ENCODE measurements at places on chromosomes 7 and 10.
A peak's percentile ranks its signal among the peaks of the same experiment; 100 is the strongest.

DNA sequence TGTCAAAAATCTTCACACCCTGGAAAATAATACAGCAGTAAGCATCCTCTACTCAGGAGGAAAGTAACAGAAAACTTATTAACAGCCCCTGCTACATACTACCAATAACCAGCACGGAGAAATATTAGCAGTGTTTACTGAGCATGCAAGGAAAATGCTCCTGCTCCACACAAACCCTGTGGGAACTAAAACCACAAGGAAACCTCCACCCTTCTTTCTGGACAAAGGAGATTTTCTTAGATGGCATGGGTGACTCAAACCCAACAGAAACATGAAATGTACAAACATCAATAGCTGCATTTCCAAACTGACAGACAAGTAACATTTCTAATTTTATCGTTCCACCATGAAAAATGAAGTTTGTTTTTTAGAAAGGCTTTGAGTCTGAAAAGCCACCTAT, 113.4 kb downstream of the VPS41 start:
- no peaks in the 10 kb centered on the region for H3K27me3 ChIP-seq
- no peak overlapping the region for H3K4me3 ChIP-seq
- H3K36me3 ChIP-seq = peaks cover 10% of the 10 kb centered on the region
- H3K27ac ChIP-seq = no peak overlapping the region
- no peaks in the 10 kb centered on the region for H3K4me1 ChIP-seq

DNA sequence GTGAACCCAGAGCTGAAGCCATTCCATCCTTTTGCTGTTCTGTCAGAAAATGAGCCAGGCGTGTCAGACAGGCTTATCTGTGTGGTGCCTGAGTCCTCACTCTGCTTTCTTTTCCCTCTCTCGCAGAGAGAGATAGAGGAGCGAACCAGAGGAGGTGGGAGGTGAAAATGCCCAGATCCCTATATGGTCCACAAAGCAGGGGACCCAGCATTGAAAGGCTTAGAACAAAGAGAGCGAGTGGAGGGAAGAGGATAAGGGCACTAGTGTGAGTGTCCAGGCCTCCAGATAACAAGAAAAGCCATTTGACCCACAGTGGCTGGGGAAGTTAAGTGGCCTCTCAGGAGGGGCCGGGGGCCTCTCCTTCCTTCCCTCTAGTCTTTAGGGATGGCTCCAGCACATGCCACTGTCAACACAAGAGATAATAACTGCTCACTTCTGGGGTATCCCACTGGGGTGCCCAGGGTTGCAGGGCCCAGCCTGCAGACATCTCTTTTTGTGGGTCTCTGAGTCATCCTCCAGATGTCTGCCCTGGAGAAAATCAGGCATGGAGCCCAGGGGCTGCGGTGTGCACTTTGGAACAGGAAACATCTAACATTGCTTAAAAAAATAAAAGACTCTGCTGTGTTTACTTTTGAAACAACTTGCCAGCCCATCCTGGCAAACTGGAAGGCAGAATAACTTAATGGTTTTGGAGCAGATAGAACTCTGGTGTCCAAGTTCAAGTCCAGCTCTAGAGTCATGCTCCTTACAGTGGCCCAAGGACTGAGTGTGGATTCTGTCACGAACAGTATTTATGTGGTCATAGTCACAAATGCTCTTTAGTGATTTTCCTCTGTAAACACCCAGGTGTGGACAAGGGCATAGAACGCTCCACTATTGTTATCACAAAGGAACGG, 189.5 kb downstream of the CXCL12 start:
- H3K4me3 ChIP-seq = no peak overlapping the region
- peaks cover 26% of the 10 kb centered on the region for H3K27me3 ChIP-seq
- H3K36me3 ChIP-seq = no peaks in the 10 kb centered on the region

DNA sequence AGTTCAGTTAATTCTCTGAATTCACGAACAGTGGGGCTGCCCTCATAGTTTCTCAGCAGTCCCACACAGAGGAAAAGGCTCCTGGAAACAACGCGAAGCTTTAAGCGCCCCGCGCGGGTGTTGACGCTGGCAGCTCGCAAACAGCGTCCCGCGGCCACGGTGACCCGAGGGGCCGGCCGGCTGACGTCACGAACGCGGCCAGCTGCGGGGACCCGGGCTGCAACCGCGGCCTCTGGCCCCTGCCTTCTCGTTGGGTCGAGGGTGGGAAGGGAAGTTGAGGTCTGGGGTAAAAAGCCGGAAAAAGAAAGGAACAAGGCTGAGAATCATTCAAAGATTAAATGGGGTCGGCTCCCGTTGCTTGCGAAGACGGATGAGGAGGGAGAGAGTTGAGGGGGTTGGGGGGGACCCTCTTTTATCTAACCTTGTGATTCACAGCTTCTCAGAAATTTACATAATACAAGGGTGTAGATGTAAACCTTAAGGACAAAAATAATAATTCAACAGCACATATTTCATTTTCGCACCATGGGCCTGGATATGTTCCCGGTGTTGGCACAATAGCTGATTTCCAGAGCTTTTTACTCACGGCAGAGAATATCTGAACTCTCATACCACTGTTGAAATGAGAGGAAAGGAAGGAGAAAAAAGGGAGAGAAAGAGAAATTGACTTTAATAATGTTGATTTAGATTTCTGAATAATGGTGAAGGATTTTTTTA, 7.3 kb upstream of the FEZF1 start:
- H3K36me3 ChIP-seq = no peaks in the 10 kb centered on the region
- peaks cover 46% of the 10 kb centered on the region for H3K27me3 ChIP-seq
- DNase-seq = no peak
- no peak overlapping the region for H3K4me3 ChIP-seq

- H3K4me1 ChIP-seq = no peaks in the 10 kb centered on the region
- DNase-seq = no peak
- peaks cover 11% of the 10 kb centered on the region for H3K27me3 ChIP-seq
- no peaks in the 10 kb centered on the region for H3K36me3 ChIP-seq
These were observed 13.6 kb upstream of the SVIL start for GRCh38 chr10:29648114-29648982.

DNA sequence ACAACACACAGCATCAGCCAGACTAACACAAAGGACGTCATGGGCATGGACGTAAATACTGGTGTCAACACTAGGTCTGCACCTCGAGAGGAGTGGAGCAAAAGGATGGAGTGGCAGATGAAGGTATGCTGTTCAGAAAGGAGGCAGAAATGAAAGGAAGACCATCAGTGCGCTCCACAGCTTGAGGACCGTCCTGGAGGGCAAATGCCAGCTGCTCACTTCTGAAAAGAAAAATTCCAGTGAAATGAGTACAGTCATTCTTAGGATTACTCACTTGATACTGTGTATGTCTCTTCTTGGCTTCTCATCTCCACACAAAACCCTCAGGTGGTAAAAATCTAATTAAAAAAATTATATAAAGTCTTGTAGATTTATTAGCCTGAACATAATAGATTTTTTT, 44.8 kb downstream of the EGFR start:
- H3K4me1 ChIP-seq = no peaks in the 10 kb centered on the region
- H3K27me3 ChIP-seq = peaks cover 3% of the 10 kb centered on the region
- DNase-seq = no peak

DNA sequence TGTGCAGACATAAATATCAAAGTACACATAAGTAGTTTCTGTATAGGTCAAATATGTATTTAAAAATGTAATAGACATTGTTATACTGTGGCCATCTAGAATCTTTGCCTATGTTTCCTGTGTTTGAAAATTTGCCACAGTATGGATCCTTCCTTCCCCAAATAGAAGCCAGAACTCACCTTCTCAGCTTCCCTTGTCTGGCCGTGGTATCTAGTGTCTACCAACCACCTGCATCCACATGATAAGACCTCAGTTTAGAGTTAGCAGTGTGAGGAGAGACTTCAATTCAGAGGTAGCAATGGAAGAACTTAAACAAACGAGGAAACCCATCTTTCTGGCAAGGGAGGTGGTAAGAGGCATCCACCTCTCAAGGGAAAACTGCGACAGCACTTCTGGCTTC, 4.9 kb downstream of the TRDMT1 start:
- H3K36me3 ChIP-seq = no peaks in the 10 kb centered on the region
- H3K4me3 ChIP-seq = no peak overlapping the region
- no peaks in the 10 kb centered on the region for H3K27me3 ChIP-seq
- peak overlapping the region; percentile 53 for H3K27ac ChIP-seq

- no peaks in the 10 kb centered on the region for H3K36me3 ChIP-seq
- no peaks in the 10 kb centered on the region for H3K4me1 ChIP-seq
- DNase-seq = no peak
- H3K27ac ChIP-seq = no peak overlapping the region
- H3K4me3 ChIP-seq = no peak overlapping the region
These were observed 45.5 kb downstream of the CAMK2B start for GRCh38 chr7:44279731-44280505.

DNA sequence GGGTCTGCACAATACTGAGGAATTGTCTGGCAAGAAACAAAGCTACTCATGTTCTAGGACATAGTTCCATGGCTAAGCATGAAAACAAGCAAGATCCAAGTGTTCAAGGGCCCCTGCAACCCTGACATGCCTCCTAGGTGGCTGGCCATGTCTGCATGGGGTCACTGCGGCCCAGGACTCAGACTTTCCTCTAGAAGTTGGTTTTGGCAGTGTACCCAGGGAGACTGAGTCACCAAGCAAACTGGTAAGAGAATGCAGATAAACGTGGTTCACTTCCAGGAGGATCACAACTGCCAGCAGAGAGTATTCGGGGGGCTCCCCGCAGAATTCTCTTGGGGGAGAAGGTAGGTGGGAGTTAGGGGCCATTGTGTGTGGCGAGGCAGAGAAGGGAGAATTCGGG, 7.4 kb upstream of the PFKFB3 start:
- no peaks in the 10 kb centered on the region for H3K27me3 ChIP-seq
- DNase-seq = no peak
- no peak overlapping the region for H3K4me3 ChIP-seq
- no peak overlapping the region for H3K27ac ChIP-seq

GRCh38 chr10:61633665-61634064, 29.1 kb upstream of the CABCOCO1 start:
- no peak overlapping the region for H3K27ac ChIP-seq
- H3K36me3 ChIP-seq = no peaks in the 10 kb centered on the region
- no peak overlapping the region for H3K4me3 ChIP-seq

DNA sequence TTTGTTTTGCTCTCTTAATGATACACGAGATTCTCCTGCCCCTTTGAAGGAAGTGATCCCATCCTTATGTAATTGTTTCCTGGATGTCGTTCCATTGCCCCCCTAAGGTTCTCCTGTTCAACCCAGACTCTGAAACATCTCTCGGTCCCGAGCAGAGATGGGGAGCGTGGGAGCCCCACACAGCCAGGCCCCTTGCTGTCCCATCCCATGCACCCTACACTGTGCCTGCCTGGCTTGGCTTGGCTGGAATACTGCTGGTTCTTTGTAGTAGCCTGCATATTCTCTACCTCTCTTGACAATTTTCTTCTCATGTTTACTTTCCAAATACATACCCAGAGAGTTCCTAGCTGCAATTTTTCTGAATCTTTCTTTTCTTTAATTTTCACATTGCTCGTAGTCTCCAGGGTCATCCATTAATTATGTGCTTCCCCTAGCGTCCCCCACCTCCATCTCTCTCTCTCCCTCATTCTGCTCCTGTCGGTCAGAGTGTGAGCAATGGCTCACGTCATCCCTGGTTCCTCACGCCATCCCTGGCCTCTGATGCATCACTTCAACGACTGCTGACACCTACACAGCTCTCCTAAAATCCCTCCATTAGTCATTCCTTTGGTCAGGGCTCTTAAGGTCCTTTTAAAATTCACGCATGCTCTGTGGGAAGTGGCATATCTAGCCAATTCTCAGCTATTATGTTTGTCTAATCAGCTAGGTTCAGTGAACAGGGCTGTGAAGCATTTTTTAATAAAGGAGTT, 32.5 kb upstream of the GPR158 start:
- no peaks in the 10 kb centered on the region for H3K27me3 ChIP-seq
- no peak overlapping the region for H3K4me3 ChIP-seq
- H3K27ac ChIP-seq = no peak overlapping the region
- no peaks in the 10 kb centered on the region for H3K4me1 ChIP-seq
- DNase-seq = peak; percentile 9

DNA sequence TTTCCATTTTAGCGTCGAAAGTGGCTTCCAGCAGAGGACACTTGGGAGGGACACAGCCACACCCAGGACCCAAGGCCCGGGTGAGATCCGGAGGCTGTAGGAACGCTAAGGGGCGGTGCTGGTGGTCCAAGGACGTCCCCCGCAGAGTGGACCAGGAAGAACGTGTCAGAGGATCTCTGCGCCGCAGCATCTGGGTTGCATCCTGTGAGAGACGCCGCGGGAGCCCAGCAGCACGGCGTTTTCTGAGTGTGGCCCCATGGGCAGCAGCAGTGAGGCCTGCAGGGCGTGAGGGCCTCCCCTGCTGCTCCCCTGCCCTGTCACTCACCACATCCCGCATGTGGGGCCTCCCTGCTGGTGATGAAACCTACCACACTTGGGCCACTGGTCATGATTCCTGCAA, 40.5 kb upstream of the BNIP3 start:
- H3K36me3 ChIP-seq = no peaks in the 10 kb centered on the region
- peaks cover 16% of the 10 kb centered on the region for H3K27me3 ChIP-seq
- no peak for DNase-seq
- peaks cover 7% of the 10 kb centered on the region for H3K4me1 ChIP-seq
- no peak overlapping the region for H3K27ac ChIP-seq

- H3K4me3 ChIP-seq = no peak overlapping the region
- H3K27me3 ChIP-seq = no peaks in the 10 kb centered on the region
- no peaks in the 10 kb centered on the region for H3K36me3 ChIP-seq
These were observed 49.8 kb upstream of the FAM171A1 start for GRCh38 chr10:15420858-15421257.

- no peak overlapping the region for H3K4me3 ChIP-seq
- no peak overlapping the region for H3K27ac ChIP-seq
- no peaks in the 10 kb centered on the region for H3K36me3 ChIP-seq
These were observed 153.2 kb upstream of the ADO start for GRCh38 chr10:62651341-62651740.

GRCh38 chr7:132742189-132742612, 165.9 kb upstream of the PLXNA4 start:
- no peaks in the 10 kb centered on the region for H3K36me3 ChIP-seq
- no peak for DNase-seq
- H3K4me1 ChIP-seq = no peaks in the 10 kb centered on the region
- peaks cover 9% of the 10 kb centered on the region for H3K27me3 ChIP-seq

DNA sequence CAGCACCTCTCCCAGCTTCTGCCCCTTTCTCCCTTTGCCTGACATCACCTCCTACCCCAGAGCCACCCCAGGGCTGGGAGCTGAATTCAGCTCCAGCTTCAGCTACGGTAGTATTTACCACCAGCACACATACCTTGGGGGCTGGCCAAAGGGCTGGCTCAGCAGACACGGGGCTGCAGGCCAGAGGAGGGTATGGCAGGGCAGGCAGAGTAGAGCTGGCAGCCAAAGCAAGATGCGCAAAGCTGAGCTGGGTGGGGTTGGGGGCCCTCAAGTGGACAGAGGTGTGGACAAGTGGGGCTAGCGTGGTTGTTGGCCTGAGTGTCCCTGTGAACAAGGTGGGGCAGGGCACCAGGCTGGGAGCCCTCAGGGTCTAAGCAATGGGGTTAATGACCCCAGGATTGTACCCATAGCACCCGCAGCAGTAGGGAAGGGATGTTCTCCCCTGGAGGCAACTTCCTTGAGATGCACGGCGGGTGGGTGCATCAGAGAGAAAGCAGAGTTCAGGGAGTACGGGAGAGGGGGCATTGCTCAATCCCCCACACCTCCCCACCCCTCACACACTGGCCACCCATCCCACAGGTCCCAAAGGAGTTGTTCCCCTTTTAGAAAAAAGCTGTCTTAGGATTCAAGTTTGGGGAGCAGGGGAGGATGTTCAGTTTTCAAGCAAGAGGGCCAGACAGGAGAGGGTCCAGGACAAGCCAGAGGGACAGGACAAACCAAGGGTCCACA, 8.0 kb downstream of the VSIR start:
- H3K4me1 ChIP-seq = peaks cover 33% of the 10 kb centered on the region
- H3K4me3 ChIP-seq = no peak overlapping the region
- no peak for DNase-seq
- no peaks in the 10 kb centered on the region for H3K36me3 ChIP-seq
- no peaks in the 10 kb centered on the region for H3K27me3 ChIP-seq

- H3K4me3 ChIP-seq = no peak overlapping the region
- H3K4me1 ChIP-seq = no peaks in the 10 kb centered on the region
- H3K27me3 ChIP-seq = no peaks in the 10 kb centered on the region
These were observed 125.6 kb downstream of the CYP26A1 start for GRCh38 chr10:93199191-93199751.
